ENCODE measurements at places on chromosomes 7 and 10. TPM values are rescaled to one million over a fixed set of nuclear protein-coding genes. Genes with fewer than 3 reads are reported as not detected.

EVX1 gene
- not detected for total RNA-seq

GIMAP5 gene
- not detected for total RNA-seq

FOXI2 gene
- not detected for total RNA-seq

CCDC3 gene
- 0.29 TPM for total RNA-seq

ZNF248 gene
- 9.1 TPM for total RNA-seq

BAIAP2L1 gene
- total RNA-seq: 10.5 TPM

GIMAP8 gene
- total RNA-seq: not detected

SVOPL gene
- total RNA-seq: not detected

Data from osteoblast (primary cell).